ENCODE measurements at places on chromosomes 2 and 18.

DNA sequence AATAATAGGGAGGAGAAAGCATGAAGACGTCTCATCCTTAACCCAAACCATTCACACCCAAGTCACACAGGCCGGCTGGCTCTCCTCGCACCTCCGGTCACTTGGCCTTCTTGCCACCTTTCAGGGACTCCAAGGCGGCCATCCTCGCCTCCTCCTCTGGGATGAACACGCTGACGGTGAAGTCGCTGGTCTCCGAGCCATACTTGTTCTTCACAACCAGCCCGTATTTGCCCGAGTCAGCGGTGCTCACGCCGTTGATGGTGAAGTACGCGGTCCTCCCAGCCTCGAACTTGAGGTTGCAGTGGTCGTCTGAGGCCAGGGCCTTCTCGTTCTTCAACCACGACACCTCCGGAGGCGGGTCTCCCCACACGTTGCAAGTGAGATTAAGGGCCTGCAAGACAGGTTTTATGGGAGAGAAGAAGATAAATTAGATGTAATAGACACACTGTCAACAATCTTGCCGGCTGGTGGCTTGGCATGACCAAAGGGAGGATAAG, 54.3 kb upstream of the LPIN2 start:
- DNase-seq, result no peak

DNA sequence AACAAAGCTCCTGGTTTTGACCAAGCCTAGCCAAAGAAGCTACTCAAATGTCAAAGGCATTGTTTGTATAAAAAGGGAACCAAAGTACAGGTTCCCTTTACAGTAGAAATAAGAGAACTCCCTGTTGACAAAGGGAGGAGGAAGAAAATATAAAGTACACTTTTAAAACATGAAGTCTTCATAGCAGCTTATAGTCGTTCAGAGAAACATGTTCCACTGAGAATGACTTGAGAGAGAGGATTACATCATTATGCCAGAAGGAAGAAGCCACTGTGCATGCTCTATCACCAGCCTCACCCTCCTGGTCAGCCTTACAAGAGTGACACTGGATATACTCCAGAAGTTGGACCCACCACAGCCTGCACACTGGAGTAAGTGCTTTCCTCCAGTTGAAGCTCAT, 2.5 kb upstream of the DHRS9 start:
- no peak for DNase-seq

GRCh38 chr18:13725566-13726231, 659 bp downstream of the FAM210A start:
- no peak for DNase-seq

DNA sequence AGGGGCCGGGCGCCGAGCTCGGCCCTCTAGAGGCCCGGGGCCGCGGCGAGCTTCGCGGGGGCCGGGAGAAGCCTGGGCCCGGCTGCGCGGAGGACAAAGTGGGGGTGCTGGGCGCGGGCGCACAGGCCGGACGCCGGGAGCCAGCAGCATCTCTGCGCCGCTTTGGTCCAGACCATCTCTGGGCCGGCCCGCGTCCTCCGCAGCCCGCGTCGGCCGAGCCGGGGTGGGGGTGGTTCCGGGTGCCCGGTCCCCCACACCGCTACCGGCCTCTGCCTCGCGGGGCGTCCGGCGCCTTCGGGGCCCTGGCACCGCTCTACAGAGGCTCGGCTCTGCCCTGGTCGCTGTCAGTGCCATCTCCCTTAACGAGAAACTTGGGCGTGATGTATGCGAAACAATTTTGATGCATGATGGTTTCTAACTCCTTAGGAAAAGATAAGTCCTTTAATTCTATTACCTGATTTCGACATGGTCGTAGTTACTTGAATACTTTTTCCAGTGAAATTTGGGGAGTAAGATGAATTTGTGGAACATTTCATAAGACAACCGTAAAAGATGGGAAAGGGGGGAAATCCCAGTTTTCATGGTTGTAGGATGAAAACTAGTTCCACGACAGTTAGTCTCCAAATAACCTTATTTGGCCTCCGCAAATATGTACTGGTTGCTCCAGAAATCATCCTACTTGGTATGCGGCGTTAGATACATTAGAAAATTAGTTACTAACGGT, 562 bp downstream of the TWSG1 start:
- no peak for DNase-seq

- DNase-seq, result no peak
Observed at GRCh38 chr2:44166096-44166495, 2.6 kb upstream of the PPM1B start.

DNA sequence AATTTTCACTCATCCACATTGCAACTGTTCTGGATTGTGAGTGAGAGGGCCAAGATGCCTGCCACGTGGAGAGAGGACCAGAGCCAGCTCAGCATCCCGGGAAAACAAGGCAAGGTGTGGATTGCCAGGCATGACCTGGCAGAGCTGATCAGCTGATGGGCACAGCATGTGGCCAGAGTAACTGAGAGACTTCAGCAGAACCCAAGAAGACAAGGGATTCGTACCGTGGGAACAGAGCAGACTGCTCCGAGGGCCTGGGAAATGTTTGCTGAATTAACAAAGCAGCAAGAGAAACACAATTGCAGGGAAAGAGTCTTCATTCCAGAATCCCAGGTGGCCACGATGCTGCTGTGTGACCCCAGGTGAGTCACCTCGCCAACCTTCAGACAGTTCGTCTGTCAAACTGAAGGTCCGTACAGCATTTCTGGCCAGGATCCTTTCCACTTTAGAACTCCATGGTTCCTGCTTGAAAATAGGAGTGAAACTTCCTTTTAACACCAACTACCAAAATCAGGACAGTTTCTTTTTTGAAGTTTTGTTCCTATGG, 26.3 kb upstream of the POMC start:
- no peak for DNase-seq

GRCh38 chr18:63273222-63273927, 46.2 kb downstream of the BCL2 start:
- no peak for DNase-seq

DNA sequence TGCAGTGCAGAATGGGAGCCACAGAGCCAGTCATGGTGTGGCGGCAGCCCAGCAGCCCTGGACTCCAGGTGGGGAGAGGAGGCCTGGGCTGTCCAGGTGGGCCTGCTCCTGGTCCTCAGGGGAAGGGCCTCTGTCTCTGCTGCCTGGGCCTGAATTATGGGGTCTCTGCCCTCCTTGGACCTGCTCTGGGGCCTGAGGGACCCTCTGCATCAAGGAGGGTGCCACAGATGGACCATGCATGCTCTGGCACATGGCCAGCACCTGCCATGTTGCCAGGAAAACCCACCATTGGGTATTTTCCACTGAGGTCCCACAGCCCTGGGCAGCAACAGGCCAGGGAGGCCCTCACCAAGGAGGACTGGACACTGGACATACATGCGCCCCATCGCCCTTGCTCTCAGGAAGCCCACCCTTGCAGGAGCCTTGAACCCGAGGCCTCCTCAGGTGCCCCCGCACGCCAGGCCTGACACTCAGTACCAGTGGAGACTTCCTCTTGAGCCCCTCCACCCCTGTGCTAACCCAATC, 107.1 kb downstream of the NDUFA10 start:
- no peak for DNase-seq

GRCh38 chr2:184524551-184525382, 73.6 kb upstream of the ZNF804A start:
- DNase-seq, result peak; percentile 5

- DNase-seq, result no peak
Observed at GRCh38 chr2:109217362-109218086, 88.5 kb downstream of the SH3RF3 start.

GRCh38 chr2:69601179-69601612, 42.3 kb downstream of the AAK1 start:
- DNase-seq, result no peak

GRCh38 chr18:28922936-28923335, 746.0 kb upstream of the CDH2 start:
- DNase-seq, result no peak

- DNase-seq, result no peak
Observed at GRCh38 chr18:6949800-6950586, 167.6 kb downstream of the LAMA1 start.

DNA sequence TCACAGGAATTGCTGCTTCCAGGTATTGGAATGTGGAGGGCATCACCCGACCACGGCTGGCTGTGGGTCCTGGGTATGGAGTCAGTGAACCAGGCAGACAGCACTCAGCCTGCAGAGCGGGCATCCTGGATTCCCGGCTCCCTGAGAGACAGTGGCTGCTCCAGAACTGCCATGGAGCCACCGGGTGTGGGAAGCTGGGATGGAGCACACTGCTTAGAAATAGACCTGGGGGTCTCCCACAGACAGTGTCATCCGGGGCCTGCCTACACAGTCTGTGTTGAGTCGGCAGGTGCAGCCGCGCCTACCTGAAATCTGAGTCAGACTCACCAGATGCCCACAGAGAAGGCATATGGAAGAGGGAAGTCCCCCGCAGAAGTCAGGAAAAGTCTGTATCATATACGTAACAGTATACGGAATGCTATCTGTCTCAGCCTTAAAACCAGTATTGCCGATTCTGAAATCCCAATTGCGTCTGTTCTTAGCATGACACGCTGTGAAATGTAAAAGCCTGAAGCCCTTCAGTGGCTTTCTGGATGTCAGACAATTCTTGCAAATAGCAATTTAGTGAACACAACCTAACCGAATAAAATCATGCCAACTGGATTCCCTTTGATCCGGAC, 509.7 kb upstream of the MYT1L start:
- no peak for DNase-seq

DNA sequence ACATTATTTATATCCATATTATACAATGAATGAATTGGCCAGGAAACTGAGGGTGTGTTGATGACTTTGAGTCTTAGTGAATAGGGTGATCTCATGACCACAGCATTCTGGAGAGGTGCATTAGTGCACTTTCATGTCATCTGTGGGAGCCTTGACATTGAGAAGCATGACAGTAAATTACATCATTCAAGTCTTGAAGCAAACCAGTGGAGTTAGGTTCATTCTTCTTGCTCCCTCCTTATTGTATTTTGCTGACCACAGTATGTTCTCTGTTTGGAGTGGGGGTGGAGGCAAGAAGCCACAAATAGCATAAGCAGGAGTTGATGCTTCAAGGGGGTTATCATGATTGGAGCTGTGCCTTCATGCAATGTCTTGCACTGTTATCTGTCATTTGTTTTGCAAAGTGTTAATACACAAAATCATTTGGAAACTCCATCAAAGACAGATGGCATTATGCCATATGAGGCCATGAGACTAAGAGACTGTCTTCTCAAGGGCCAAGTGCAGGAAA, 680.2 kb downstream of the NYAP2 start:
- DNase-seq, result no peak

- no peak for DNase-seq
Observed at GRCh38 chr18:13180614-13181375, 37.8 kb upstream of the LDLRAD4 start.

GRCh38 chr2:56952871-56953270, 769.1 kb downstream of the CCDC85A start:
- no peak for DNase-seq

DNA sequence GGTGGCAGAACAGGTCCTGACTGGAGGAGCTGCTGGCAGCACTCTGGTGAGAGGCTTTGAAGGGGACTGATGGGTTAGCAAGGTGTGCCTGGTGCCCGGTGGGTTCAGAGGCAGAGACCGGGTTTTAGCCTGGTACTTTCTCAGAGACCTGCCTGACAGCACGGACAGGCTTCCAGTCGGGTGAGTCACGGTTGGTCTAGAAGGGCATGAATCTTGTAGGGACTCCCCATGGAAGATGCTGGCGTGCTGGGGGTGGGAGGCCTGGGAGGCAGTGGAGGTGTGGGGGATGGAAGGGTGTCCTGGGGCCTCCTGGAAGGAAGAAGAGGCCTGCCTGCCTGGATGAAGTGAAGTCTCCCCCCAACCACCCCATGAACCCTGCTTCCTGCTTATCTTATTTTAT, 52.6 kb downstream of the ACKR3 start:
- DNase-seq, result no peak

GRCh38 chr18:51051105-51051712, 21.2 kb downstream of the SMAD4 start:
- DNase-seq, result no peak

DNA sequence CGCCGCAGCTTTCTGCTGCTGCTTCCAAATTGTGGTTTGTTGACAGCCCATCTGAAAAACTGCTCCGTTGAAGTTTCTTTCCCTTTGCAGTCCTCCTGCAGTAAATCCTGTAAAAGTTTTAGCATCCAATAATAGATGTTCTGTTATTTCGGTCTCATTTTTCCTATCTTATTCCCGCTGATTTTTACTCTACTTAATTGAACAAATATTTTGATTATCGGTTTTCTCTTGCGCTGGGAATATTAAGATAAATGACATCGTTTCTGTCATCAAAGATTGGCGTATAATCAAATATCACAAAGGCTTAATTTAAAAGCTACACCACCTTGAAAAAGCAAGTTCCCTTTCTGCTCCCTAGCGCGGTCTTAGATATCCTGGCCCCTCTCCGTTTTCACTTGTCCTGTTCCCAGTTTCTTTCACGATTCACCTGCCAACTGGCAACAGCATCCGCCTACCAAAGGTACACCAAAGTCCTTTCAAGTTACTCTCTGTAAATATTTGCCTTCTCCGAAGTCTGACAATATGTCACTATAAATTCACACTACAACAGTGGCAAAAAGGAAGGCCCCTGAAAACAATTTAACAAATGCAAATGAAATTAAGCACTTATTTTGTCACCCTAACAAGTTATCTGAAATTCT, 1.0 kb upstream of the STRN start:
- DNase-seq, result no peak

DNA sequence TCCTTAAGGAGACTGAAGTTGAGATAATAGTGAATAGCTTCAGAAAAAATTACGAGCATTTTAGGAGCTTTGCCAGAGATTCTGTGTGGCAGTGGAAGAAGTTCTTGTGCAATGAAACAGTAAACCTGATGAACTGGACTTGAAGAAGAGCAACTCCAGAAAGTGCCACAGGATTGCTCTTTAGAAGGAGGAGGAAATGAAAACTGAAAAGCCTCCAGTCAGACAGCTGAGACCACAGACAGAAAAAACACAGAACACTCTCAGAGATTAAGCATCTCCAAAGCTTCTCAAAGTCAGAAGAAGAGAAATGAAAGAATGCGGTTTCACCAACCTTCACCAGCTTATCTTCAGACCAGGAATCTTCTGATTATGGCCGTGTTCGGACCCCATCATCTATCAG, 329.7 kb upstream of the CNTNAP5 start:
- DNase-seq, result no peak

GRCh38 chr18:41940506-41941215, 14.4 kb upstream of the PIK3C3 start:
- DNase-seq, result no peak

DNA sequence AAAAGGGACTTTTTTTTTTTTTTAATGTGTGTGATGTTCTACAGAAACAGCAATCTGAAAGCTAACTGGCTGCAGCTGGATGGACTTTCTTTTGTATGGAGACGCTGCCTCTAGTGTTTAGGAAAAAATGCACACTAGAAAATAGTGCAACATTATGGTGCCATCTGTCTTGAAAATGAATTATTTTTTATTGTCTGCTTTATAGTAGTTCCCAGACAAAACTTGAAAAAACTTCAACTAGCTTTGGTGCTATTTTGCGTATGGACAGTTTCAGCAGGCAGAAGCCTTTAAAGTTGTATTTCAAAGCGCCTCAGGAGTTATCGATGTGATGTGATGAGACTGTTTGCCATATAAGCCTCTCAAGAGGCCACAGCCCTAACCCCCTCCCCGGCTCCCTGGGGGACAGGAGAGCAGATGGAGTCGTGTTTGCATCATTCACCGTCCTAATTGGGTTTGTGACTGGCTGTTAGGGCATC, 86.9 kb downstream of the LTBP1 start:
- DNase-seq, result peak; percentile 88

GRCh38 chr2:233917116-233917515, at the start of gene TRPM8:
Gene TRPM8, plus strand, starts transcription at chr2:233917373. Its CDS starts 9,165 bp downstream, at chr2:233926538.
- no peak for DNase-seq
